Lower lobe of right lung (tissue), 2 donors: ENCODE measurements at places on chromosomes 2 and 18.
A peak's percentile ranks its signal among the peaks of the same experiment; 100 is the strongest.

GRCh38 chr2:181407171-181407570, 50.0 kb upstream of the ITGA4 start:
- no peak overlapping the region for H3K4me3 ChIP-seq
- no peak overlapping the region for H3K27ac ChIP-seq
- no peaks in the 10 kb centered on the region for H3K36me3 ChIP-seq
- H3K27me3 ChIP-seq, result no peaks in the 10 kb centered on the region
- no peak for DNase-seq

DNA sequence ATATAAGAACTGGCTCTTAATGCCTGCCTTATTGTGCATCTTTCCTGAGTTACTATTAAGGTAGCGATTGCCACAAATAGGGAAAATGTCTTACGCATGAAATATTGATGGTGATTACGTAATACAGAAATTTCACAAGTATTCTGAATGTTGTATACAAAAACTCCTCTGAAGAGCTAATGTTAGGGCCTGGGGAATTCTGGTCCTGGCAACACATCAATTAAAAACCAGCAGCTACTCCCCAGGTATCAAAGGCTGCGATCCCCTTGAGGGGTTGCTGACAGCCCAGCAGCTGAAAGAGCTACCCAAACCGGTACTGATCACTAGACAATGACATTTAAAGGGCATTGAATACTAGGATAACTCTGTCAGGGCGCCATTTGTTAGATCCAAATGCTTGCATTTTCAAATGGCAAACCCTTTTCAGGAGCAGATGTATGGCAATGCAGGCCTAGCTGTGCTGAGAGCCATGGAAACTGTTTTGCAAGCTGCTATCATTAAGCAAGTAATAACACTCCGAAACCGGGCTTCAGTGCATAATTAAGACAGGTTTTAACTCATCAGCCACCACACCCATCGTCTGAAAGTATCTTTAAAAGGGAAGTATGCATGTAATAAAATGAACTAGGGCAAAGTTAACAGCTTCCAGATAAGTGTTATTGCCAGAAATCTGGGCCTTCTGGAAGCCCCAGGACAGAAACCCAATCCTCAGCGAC, 78.4 kb downstream of the CLHC1 start:
- peak overlapping the region; percentile 13 for H3K27ac ChIP-seq
- DNase-seq, result no peak
- no peaks in the 10 kb centered on the region for H3K27me3 ChIP-seq
- peaks cover 78% of the 10 kb centered on the region for H3K4me1 ChIP-seq
- no peak overlapping the region for H3K4me3 ChIP-seq

- no peak for DNase-seq
- no peaks in the 10 kb centered on the region for H3K36me3 ChIP-seq
- H3K4me3 ChIP-seq, result no peak within 1 kb of the TSS
- H3K4me1 ChIP-seq, result no peaks in the 10 kb centered on the region
Observed at GRCh38 chr18:43277164-43277600, at the start of gene SYT4. Gene SYT4 (minus strand): TSS chr18:43277490. CDS start chr18:43277281, 209 bp downstream.

GRCh38 chr2:120715353-120715752, 20.3 kb upstream of the GLI2 start:
- no peak overlapping the region for H3K4me3 ChIP-seq
- H3K27me3 ChIP-seq, result no peaks in the 10 kb centered on the region
- no peak overlapping the region for H3K27ac ChIP-seq

DNA sequence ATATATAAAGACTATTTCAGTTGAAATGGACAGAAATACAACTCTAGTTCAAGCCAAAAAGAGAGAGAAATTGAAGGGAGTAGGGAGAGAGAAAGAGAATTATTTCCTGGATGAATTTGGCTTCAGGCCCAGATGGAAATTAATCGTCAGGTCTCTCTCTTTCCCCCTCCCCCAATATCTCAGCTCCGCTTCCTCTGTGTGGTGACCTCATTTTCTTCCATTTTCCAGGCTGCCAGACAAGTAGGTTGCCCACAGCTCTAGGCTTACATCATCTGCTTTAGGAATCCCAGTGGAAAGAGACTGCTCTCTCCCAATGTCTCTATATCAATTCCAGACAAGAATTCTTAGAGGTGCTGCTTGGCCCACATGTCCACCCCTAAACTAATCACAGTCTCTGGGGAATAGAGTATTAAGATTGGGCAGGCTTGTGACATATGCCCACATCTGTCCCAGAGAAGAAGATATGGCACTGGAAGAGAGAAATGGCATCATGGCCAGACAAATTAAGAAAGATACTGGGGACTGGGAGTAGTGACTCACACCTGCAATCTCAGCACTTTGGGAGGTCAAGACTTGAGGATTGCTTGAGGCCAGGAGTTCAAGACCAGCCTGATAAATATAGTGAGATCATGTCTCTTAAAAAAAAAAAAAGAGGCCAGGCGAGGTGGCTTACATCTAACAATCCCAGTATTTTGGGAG, 37.2 kb upstream of the CFAP36 start:
- no peaks in the 10 kb centered on the region for H3K36me3 ChIP-seq
- H3K27me3 ChIP-seq, result no peaks in the 10 kb centered on the region
- DNase-seq, result no peak
- H3K27ac ChIP-seq, result no peak overlapping the region

DNA sequence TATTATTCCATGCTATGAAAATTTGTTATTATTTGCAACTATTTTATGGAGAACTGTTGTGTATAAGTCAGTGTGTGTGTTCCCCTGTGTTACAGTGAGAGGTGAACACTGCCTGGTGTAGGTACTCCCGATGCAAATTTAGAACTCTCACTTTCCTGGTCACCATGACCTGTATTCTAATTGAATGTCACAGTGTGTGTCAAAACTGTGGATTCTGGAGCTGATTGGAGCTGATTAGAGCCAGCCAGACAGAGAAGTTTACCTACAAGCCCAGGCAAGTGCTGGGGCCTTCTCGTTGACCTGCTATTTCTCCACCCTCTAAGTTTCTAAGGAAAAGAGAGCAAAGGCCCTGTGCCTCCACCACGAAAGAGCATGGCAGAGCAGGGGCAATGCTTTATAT, 216.0 kb downstream of the NYAP2 start:
- H3K27me3 ChIP-seq, result no peaks in the 10 kb centered on the region
- no peaks in the 10 kb centered on the region for H3K36me3 ChIP-seq
- no peaks in the 10 kb centered on the region for H3K4me1 ChIP-seq
- no peak overlapping the region for H3K27ac ChIP-seq

- peak overlapping the region; percentile 83 for H3K27ac ChIP-seq
- DNase-seq, result peak; percentile 76
- no peaks in the 10 kb centered on the region for H3K36me3 ChIP-seq
- peaks cover 22% of the 10 kb centered on the region for H3K27me3 ChIP-seq
- H3K4me1 ChIP-seq, result peaks cover 29% of the 10 kb centered on the region
Observed at GRCh38 chr2:1742681-1743395, 1.5 kb downstream of the PXDN start.

DNA sequence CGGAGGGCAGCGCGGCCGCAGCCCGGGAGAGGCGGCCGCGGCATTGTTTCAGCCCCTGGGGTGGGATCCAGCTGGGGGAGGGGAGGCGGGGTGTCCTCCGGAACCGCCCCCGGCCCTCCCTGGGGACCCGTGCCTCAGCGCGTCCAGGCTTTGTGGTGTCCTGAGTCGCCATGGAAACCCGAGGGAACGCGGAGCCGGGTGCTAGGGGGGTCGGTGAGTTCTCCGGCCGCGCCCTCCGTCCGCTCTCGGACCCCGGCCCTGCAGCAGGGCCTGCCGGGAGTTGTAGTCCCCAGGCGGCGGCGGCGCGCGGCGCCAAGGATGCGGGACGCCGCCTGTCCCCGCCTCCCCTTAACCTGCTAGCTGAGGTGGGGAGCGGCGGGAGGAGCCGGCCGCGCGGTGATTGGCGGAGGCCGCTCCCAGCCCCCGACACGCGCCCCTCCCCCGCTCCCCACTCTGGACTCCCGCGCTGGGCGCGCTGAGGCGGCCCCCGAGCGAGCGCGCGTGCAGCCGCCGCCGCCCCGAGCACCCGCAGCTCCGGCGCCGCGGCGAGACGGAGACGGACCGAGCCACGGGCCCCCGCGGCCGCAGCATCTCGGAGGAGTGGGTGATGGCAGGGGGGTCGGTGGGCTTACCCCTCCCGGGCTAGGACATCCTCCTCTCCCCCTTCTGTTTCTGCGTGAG, at the start of gene DPYSL5:
TSS of gene DPYSL5 (plus strand) at position 478 of the 681 bp plus-strand sequence. CDS start 50,368 bp downstream, outside the sequence.
- peaks cover 87% of the 10 kb centered on the region for H3K27me3 ChIP-seq
- DNase-seq, result no peak
- H3K4me1 ChIP-seq, result peaks cover 38% of the 10 kb centered on the region
- H3K4me3 ChIP-seq, result peak within 1 kb of the TSS; percentile 36

- H3K27ac ChIP-seq, result no peak overlapping the region
- H3K27me3 ChIP-seq, result peaks cover 54% of the 10 kb centered on the region
- no peak for DNase-seq
- H3K4me3 ChIP-seq, result peak overlapping the region; percentile 53
Observed at GRCh38 chr2:148876202-148876594, 1.2 kb downstream of the KIF5C start.

DNA sequence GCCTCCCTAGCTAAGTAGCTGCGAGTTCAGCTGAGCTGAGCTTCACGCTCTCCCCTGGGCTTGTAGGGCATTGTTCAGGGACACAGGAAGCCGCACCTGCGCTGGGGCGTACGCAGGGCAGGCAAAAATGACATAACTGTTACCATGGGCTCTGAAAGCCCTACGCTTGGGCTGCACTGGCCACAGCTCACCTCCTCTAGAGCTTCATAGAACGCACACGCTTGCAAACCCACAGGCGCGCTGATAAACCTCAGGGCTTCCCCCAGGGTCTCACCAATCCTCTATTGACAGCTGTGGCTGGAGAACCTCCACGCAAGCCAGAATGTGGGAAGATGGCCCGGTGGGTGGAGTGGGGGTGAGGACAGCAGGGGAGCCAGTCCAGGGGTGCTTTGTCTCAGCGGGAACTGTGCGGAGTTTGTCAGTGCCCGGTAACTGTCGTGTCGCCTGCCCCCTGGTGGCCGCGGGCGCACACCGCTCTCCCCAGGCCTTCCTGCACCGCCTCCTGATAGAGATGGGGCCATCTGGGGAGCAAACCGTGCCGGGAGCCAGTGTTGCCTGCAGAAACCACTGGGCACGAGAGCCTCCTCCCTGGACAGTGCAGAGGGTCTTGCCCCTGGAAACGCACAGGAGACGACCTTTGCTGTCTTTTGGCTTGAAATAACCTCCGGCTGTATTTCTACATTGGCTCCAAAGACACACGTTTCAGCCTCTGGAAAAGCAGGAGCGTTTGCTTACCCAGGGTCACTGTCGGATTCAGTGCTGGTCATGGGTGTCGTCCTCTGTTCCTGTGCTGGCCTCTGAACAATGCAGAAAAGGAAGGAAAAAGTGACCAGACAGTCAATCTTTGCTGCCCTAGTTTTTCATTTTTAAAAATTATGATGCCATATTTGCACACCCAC, 17.0 kb upstream of the CIDEA start:
- H3K27me3 ChIP-seq, result peaks cover 4% of the 10 kb centered on the region
- H3K27ac ChIP-seq, result no peak overlapping the region
- no peak overlapping the region for H3K4me3 ChIP-seq
- DNase-seq, result peak; percentile 75

DNA sequence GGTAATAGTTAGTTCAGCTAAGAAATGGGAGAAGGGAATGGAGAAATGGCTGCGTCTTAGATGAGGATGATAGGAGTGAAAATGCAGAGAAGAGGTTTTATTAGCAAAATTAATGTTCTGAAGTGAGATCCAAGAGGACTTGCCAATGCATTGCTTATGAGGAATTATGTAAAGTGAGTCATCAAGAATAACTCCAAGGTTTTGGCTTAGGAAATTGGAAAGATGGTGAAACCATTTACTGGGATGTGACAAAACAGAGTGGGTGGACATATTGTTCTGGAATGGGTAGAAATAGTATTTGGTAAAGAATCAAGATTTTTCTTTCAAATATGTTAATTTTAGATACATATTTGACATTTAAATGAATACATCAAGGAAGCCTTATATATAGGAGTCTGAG, 306.6 kb upstream of the CYRIA start:
- no peaks in the 10 kb centered on the region for H3K36me3 ChIP-seq
- H3K4me3 ChIP-seq, result no peak overlapping the region
- DNase-seq, result no peak

- DNase-seq, result no peak
- H3K27ac ChIP-seq, result no peak overlapping the region
- no peaks in the 10 kb centered on the region for H3K4me1 ChIP-seq
- H3K4me3 ChIP-seq, result no peak overlapping the region
- no peaks in the 10 kb centered on the region for H3K36me3 ChIP-seq
- no peaks in the 10 kb centered on the region for H3K27me3 ChIP-seq
Observed at GRCh38 chr2:80136338-80136737, 168.2 kb downstream of the LRRTM1 start.

DNA sequence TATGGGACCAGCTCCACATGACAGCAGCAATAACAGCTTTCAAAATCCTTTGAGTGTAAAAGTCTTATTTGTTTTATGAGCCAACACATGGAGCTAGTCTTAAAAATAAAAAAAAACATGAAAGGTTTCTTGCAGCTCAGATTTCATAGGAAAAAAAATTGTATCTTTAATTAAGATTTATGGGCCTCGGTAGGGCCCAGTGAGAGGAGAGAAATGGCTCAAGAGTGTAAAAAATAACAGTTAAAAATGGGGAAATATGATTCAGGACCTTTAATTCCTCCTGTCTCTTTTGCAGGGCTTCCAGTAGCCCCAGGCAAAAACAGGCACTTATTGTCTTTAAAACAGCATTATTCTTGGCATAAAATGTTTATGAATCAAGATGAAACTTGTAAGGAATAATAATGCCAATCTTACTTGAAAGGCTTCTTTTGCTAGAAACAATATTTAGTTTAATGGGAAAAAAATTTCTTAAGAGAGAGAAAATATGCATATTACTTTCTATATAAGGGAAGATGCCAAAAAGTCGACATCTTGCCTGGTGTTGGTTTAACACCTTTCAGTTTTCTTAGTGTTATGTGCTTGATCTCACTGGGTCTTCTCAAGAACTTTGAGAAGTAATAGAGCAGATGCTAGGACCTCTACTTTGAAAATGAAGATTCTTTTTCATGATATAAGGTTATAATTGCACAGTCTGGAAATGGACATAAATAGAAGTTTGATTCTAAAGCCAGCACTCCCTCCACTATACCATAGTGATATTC, 71.3 kb upstream of the SETBP1 start:
- H3K27ac ChIP-seq, result no peak overlapping the region
- no peaks in the 10 kb centered on the region for H3K36me3 ChIP-seq

DNA sequence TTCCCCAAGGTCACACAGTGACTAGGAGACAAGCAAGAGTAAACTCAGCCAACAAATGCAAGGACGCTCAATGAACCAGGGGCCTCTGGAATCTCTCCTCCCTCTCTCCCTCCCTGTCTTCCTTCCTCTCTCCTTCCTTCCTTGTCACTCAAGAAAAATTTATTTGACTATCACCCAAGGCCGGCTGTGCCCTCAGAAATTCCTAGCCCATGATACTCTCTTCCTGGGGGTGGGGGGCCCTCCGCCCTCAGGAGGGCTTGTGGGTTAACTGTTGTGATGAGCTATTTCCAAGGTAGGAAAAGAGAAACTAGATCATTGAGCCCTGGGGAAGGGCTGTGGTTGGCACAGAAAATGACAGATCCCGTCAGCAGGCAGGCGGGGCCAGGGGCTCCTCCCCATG, 21.7 kb downstream of the INHBB start:
- H3K27me3 ChIP-seq, result no peaks in the 10 kb centered on the region
- H3K4me1 ChIP-seq, result no peaks in the 10 kb centered on the region
- H3K27ac ChIP-seq, result no peak overlapping the region
- H3K4me3 ChIP-seq, result no peak overlapping the region
- H3K36me3 ChIP-seq, result no peaks in the 10 kb centered on the region

- H3K4me3 ChIP-seq, result no peak overlapping the region
- H3K36me3 ChIP-seq, result no peaks in the 10 kb centered on the region
- no peak overlapping the region for H3K27ac ChIP-seq
Observed at GRCh38 chr2:148578493-148578884, 66.1 kb upstream of the EPC2 start.

- peaks cover 15% of the 10 kb centered on the region for H3K27me3 ChIP-seq
- DNase-seq, result no peak
- H3K4me3 ChIP-seq, result no peak overlapping the region
- no peaks in the 10 kb centered on the region for H3K36me3 ChIP-seq
Observed at GRCh38 chr2:170723446-170723958, 8.4 kb downstream of the SP5 start.
